T-helper 17 cell (primary cell): ENCODE measurements at places on chromosomes 6 and 20. TPM values are rescaled to one million over a fixed set of nuclear protein-coding genes. Genes with fewer than 3 reads are reported as not detected.

- no peak overlapping the region for H3K4me3 ChIP-seq
- no peak overlapping the region for H3K27ac ChIP-seq
- H3K36me3 ChIP-seq: peaks cover 5% of the 10 kb centered on the region
- H3K4me1 ChIP-seq: no peaks in the 10 kb centered on the region
- DNase-seq: no peak
- H3K27me3 ChIP-seq: no peaks in the 10 kb centered on the region
Measured at GRCh38 chr6:129637340-129638054, 72.5 kb downstream of the ARHGAP18 start.

DNA sequence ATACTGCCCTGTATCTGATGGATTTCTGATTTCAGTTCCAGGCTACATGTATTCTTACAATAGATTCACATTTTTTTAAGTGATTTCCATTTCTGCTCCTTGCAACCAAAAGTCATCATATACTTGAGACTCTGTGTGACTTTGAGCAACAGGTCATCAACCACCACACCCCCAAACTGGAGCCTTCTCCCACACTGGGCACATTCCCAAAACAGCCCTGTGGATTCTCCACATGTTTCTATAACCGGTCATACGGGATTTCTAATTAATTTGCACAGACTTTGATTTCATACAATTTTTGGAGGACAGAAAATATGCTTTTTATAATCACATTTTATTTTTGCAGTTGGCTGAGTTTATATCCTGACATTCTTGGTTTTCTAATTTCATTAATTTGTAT, 317.2 kb upstream of the ID4 start:
- H3K4me3 ChIP-seq: no peak overlapping the region
- H3K27ac ChIP-seq: no peak overlapping the region
- no peaks in the 10 kb centered on the region for H3K27me3 ChIP-seq

DNA sequence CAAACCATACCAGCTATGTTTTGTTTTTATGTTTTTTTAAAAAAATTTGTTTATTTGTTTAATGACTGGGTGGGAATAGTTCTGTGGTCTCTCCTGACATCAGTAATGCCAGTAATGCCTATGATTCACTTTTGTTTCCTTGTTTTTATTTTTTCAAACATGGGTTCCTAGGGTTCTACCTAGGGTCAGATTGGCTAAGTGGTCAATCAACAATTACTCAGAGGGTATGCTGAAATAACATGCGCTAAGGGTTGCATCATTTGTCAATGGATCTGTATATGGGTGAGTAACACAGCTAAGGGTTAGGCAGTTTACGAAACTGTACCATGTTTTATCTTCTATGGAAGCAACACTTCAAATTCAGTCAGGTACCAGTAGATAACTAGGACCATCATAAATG, 583.8 kb upstream of the GJE1 start:
- H3K27me3 ChIP-seq: no peaks in the 10 kb centered on the region
- peaks cover 2% of the 10 kb centered on the region for H3K36me3 ChIP-seq
- H3K27ac ChIP-seq: no peak overlapping the region
- H3K4me1 ChIP-seq: no peaks in the 10 kb centered on the region
- no peak for DNase-seq

DNA sequence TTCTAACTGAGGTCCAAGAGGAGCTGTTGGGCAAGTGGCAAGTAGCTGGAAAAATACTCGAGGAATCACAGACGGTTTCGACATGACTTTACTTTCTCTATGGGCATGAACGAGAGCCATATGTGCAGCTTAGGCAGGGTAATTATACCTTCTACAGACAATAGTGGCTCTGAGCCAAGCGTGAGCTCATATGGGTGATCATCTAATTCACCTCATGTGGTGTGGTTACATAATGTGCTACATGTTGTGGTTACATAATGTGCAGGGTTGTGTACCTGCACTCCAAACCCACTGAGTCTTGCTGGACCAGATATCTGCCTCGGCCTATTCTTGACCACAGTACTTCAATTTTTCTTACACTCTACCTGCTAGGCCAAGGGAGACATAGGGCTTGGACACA, 771.7 kb upstream of the EYS start:
- DNase-seq: no peak
- H3K27ac ChIP-seq: no peak overlapping the region
- H3K27me3 ChIP-seq: no peaks in the 10 kb centered on the region
- H3K36me3 ChIP-seq: no peaks in the 10 kb centered on the region
- no peak overlapping the region for H3K4me3 ChIP-seq

- peaks cover 52% of the 10 kb centered on the region for H3K27me3 ChIP-seq
- H3K27ac ChIP-seq: no peak overlapping the region
- no peak for DNase-seq
- peaks cover 13% of the 10 kb centered on the region for H3K4me1 ChIP-seq
- no peak overlapping the region for H3K4me3 ChIP-seq
Measured at GRCh38 chr6:131946992-131947955, 3.9 kb downstream of the CCN2 start.

The RAD21L1 gene
- not detected for total RNA-seq
